Hematopoietic multipotent progenitor cell treated with erythropoietin and hydrocortisone succinate and interleukin-3 and kit ligand, for 6 days (in vitro differentiated cells): ENCODE measurements at places on chromosomes 5 and 9.

- no peak for DNase-seq
These were observed 142.5 kb downstream of the PJA2 start for GRCh38 chr5:109267283-109267682.

DNA sequence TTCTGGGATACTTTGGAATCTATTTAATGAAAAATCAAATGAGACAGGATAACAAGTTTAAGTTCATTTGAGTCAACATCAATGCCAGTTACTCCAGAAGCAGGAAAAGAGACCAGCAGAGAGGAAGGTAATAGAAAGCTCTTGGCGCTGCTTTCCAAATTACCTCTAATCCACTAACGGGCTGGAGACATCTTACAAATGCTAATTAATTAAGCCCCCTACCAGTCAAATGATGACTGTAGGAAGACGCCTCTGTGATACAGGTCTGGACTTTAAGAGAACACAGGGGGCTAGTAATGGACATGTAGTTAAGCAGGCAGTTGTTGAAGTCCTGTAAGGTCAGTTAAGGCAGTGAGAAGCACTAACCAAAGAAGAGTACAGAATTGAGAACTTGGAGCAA is 65.3 kb upstream of the HTR4 start:
- DNase-seq, result no peak

GRCh38 chr9:121942866-121943382 is 150.2 kb downstream of the TTLL11 start:
- DNase-seq, result no peak

GRCh38 chr9:136520053-136520540 is 25.8 kb downstream of the NOTCH1 start:
- no peak for DNase-seq

DNA sequence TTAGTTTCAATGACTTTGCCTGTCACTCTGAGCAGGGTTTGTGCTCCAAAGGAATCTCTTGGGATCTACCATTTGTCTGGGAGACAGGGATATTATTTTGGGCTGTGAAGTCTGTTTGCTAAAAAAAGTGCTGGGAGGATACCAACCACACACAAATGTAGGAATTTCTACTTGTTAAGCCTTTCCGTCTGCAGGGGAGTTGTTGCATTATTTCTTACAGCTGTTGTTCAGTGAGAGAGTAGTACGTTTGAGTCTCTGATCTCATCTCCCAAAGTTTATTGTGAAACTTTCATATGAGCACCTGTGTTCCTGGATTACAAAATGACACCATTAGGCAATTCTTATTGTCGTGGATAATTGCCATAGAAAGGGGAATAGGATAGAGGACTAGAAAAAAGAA is 78.3 kb upstream of the SEMA6A start:
- DNase-seq, result no peak
